ENCODE measurements at places on chromosomes 11 and 22.
A peak's percentile ranks its signal among the peaks of the same experiment; 100 is the strongest.

DNA sequence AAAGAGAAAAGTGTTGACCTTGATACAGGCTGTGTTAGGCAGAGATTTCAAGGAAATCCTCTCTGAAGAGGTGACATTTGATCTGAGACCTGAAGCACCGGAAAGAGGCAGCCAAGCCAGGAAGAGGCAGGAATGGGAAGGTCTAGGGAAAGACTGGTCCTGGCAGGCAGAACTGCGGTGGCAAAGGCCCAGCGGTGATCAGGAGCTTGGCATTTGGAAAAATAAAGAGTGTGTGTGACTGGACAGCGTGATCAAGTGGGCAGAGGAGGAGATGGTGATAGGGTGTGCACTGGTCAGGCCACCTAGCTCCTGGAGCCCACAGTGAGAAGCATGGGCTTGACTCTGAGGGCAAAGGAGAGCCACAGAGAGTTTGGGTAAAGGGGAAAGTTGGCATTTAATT, 27.2 kb upstream of the GAB4 start:
- no peak for DNase-seq

GRCh38 chr22:49155770-49156580, 671.7 kb downstream of the BRD1 start:
- no peak for DNase-seq

DNA sequence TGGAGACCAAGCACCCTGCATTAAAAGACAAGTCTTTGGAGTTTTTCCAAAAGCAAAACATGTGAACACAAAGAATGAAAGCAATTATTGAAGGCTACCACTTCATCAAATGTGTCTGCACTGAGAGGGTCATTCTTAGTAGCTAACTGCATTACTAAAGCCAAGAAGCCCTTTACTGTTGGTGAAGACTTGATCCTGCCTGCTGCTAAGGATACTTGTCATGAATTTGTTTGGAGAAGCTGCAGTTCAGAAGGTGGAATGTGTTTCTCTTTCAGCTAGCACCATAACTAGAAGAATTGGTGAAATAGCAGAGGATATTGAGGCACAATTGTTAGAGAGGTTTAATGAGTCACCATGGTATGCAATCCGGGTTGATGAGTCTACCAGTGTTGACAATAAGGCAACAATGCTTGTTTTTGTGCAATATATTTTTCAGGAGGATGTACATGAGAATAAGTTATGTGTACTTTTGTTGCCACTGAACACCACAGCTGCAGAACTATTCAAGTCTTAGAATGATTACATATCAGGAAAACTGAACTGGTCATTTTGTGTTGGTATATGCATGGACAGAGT, 457.3 kb upstream of the ISX start:
- no peak for DNase-seq

- no peak for DNase-seq
These were observed 3.3 kb upstream of the TPP1 start for GRCh38 chr11:6622261-6623171.

DNA sequence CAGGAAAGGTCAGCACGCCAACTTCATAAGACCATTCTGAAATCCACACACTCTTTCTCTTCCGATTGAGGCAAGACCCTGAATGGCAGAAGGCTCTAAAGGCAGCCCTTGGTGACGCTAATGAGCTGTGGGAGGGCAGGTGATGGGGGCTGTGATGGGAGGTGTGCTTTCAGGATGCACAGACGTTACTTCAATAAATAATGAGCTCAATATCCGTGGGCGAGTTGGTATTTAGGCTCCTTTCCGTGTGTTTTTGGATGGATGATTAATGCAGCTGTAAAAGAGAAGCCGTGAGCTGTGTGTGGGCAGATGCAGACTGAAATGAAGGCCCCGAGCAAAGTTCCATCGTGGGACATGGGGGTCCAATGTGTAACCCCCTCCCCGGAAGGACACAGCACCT, 130.6 kb upstream of the CSNK2A3 start:
- no peak for DNase-seq

- no peak for DNase-seq
These were observed 62.7 kb downstream of the STK33 start for GRCh38 chr11:8531312-8531711.

GRCh38 chr11:33699515-33700062, 1.0 kb downstream of the C11orf91 start:
- DNase-seq: no peak

DNA sequence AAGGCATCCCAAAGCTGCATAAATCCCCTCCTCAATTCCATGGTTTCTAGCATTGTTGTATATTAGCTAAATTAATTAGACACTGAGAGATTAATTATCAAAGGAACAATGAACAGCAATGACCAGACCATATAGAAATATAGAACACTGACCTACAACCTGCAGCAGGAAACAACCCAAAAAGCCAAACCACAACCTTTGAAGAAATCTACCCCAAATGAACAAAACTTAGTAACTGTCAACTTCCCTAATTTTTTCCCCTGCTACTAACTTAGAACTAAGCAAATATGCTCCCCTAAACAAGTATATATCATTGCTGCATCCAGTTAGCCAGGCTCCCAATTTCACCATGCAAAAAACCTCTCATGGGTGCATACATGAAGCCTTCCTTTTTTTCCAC, 268.0 kb upstream of the ANO3 start:
- DNase-seq: no peak

GRCh38 chr11:67645521-67646461, 4.7 kb downstream of the ACY3 start:
- no peak for DNase-seq

DNA sequence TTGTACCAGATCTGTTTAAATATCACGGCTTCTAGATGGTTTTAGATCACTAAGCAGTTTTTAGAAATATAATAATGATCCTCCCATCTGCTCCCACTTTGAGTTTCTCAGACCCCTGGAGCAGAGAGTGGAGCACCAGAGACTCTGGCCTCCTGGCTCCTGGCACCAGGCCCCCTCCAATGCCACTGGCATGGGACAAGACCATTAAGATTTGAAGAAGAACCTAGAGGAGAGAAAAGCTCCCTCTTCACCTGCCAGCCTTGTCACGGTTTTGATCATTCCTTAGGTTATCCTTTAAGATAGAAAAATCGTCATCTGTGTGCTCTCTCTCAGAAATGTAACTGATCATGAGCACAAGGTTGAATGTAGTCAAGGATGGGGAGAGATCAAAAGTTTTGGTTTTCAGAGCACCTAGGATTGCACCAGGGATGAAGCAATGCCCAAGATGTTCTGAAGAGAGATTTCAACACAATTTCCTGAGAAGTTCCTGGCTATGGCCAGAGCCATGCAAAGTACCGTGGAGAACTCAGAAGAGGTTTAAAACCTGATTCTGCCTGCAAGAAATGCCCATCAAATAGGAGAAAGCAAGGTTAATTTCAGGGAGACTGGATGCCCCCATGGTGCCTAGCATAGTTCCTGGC, 22.2 kb downstream of the IL10RA start:
- no peak for DNase-seq

DNA sequence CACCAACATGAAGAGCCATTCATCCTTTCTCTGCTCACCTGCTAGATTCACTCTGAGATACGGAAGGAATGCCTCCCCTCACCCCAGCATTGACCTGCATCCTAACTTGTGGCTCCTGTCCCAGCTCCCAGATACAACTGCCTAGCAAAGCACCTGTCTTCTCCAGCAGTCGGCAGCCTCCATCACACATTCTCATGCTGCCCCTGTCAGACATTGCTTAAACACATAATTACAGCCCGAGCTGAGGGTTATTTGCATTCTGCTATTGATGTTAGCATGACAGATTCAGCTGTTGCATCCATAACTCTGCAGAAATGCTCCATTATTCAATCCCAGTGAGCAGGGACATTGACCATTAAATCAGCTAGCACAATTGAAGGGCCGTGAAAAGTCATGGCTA, 184.4 kb upstream of the NARS2 start:
- no peak for DNase-seq

DNA sequence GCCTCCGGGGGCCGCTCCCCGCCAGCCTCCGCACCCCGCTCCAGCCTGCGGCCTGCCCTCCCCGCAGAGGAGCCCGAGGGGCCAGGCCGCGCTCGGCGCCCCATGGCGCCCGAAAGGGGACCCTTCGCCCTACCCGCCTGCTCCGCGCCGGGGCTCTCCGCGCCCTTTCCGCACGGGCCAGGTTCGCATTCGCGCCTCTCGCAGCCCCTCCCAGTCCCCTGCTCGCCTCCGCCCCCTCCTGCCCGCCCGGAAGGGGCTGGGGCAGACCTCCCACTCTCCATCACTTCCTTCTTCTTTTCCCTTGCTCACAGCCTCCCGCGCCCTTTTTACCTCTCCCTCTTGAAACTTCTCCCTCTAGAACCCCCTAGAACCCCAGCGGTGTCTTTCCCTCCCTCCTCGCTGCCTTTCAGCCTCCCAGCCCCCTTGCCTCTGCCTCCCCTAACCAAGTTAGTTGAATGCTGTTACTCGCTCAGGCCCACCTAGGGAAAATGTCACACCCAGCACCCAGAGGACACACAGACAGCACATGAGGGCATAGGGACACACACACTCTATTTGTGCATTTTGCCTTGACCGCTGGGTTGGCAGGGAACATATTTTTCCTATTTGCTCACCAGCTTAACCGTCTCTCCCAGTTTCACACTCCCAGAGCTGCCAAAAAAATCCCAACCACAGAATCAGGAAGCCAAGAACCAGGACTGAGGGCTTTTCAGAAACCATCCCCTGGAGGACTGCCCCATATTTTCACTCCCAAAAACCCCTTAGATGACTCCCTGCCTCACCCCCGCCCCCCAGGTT, at the start of gene SLC43A3:
Gene SLC43A3, minus strand, starts transcription at position 193 of the 798 bp plus-strand sequence. CDS start 949 bp downstream, outside the sequence.
- DNase-seq: peak; percentile 66

Measured in activated gamma-delta T cell treated with anti-CD3 and anti-CD28 coated beads, Interleukin-2, amount 50 U/mL, for 16 hours (primary cell).